Stimulated activated CD8-positive, alpha-beta memory T cell treated with anti-CD3 and anti-CD28 coated beads, Interleukin-4, amount 100 ng/mL, for 1 hour (primary cell): ENCODE measurements at places on chromosomes 5 and 9.

DNA sequence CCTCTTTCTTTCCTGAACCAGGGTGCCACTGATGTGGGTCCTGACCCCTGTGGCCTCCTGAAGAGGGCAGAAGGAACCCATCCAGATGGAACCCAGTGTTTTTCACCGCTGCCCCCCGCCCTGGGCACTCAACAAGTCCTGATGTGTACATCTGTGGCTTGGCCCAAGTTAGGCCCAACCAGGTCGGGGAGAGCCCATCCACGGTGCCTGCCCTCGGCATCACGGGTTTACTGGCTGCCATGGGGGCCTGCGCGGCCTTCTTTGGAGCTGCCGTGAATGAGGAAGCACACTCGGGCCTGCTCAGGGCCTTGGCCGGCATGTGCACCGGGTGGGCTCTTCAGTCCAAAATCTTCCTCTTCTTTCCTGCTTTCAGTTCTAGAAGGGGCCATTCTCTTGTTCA, 5.8 kb downstream of the ECSCR start:
- no peak for DNase-seq

GRCh38 chr9:78562021-78562420, 265.1 kb downstream of the PSAT1 start:
- no peak for DNase-seq

DNA sequence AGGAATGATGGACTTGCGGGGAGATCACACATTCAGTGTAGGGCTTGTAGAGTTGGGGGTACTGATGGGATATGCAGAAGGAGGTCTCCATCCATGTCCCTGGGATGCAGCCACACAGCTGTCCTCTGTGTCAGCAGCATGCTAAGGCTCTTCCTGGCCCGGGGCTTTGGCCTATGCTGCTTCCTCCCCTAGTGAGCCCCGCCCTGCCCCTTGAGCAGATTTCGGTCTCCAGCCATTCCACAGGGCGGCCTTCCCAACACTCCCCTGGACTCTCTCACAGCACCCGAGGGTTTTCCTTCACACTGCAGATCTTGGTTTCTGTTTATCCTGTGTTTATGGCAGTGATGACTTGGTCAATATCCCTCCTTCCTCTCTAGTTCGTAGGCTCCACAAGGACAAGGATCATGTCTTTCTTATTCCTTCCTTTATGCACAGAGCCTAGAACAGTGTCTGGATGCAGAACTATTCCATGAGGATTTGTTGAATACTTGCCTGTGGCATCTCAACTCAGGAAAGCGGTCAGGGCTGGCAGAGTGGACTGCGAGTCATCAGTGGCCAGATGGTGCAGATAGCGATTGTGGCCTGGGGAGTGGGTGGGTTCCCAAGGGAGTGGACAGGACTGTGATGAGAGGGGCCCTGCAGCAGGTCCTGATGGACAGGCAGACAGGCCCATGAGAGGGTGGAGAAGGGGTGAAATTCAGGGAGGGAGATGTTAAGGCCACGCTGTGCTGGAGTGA, 114.2 kb downstream of the RGS3 start:
- DNase-seq, result no peak

DNA sequence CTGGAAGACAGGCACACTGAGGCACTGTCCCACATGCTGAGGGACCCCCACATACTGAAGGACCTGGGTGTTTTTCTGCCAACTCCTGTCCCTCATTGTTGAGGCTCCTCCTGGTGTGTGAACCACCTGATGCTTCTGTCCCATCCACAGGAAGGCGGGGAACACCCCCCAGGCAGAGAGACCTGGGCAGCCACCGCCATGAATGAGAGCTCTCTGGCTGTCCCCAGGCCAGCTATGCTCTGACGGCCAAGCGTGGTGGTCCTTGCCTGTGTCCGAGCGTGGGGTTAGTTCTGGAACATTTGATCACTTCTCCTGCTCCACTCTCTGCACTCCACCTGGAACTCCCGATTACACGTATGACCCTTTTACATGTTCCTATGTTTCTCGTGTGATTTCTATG, 11.9 kb upstream of the LRRC14B start:
- no peak for DNase-seq

DNA sequence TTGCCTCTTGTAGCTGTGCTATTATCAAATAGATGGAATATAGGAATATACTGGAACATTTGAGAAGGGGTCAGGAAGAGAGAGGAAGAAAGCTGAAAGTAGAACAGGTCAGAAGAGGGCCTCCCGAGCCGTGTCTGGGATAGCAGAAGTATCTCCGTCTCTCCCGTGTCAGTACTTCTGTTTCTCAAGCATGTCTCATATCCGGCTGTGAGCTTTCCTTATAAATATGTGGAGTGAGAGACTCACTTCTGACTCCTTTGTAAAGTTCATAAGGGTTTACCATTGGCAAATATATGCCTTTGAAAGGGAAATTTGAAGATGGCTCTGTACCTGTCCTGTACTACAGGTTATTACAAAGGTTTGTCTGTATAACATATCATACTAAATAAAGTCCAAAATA, 50.3 kb downstream of the MOCS2 start:
- DNase-seq, result no peak

GRCh38 chr5:62585751-62586150, 7.1 kb downstream of the LRRC70 start:
- DNase-seq, result no peak

GRCh38 chr5:97629276-97629675, 446.2 kb upstream of the RIOK2 start:
- no peak for DNase-seq

- DNase-seq, result no peak
These were observed 25.8 kb downstream of the CDC25C start for GRCh38 chr5:138305797-138306196.

DNA sequence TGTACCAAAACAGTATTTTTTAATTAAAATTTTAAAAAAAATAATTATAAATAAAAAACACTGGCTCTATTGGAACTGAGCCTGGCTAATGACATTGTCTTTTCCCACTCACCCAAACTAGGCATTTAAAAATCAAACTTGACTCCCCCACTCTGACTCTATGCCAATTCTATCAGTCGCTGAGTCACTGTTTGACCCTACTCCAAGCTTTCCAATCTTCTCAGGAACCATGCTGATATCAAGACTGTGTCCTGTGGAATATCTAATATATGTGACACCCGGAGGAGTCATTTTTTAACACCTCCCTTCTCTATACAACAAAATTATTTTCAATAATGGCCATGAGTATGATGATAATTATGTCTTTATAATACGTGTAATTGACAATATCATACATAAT, 171.6 kb upstream of the RASEF start:
- DNase-seq, result no peak

DNA sequence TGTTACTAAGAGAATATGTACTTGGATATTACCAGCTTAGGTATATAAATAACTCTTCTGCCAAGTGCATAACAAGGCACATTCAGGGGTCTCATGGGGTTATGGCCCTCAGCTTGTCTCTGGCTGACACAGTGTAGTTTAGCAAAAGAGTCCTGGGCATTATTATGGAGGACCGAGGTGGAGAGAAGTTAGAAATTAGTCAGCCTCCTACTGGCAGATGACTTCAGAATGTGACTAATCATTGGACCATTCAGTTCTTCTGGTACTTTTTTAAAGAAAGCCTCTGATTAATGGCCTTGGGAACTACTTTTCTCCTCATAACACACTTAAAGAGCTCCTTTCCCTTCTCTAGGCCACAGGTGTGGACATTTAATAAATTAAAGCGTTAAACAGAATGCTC, 178.9 kb downstream of the SH3GL2 start:
- DNase-seq, result no peak

GRCh38 chr9:101029315-101030085, 973 bp downstream of the PLPPR1 start:
- DNase-seq, result no peak

GRCh38 chr5:99644822-99645221, 716.0 kb upstream of the CHD1 start:
- DNase-seq, result no peak

DNA sequence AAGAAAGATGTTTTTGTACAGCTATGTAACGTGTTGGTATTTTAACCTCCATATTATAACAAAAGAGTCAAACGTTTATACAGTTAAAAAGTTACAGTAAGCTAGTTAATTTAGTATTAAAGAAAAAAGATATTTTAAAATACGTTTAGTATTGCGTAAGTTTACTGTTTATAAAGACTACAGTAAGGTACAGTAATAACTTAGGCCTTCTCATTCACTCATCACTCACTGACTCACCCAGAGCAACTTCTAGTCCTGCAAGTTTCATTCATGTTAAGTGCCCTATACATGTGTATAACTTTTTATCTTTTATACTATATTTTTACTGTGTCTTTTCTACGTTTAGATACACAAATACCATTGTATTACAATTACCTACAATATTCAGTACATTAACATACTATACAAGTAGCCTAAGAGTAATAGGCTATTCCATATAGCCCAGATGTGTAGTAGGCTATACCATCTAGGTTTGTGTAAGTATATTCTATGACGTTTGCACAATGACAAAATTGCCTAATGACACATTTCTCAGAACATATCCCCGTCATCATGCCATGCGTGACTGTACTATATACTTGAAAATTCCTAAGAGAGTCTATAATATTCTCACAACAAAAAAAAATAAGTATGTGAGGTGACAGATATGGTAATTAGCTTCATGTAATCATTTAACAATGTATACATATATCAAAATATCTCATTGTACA, 33.8 kb downstream of the ERP44 start:
- no peak for DNase-seq

GRCh38 chr5:10073441-10074104, 176.1 kb downstream of the ATPSCKMT start:
- no peak for DNase-seq

DNA sequence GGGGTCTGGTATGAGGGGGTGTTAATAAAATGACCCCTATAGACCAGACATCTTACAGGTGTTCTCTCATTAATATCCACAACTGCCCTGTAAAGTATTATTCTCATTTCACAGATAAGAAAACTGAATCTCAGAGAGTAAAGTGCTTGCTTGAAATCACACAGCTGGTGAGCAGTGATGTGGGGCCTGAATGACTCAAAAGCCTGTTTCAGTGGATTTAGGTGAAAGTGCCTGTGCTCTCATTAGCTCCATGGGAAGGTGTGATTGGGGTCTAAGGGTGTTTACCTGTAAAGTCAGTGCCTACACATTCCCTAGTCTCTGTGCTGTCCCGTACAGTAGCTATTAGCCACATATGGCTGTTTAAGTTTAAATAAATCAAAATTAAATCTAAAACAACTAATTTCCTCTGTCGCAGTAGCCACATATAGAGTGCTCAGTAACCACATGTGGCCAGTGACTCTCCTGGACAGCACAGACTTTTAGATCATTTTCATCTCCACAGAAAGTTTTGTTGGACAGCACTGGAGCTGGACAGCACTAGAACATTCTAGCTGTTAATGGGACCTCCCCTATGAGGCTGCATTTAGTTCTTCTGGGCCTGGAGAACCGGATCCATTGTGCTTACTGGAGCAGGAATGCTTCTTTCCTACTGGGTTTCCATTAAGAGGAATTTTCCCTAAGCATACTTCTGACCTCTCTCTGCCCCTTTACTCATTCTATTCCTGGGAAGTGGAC, 52.5 kb upstream of the SEMA6A start:
- DNase-seq, result no peak
